ENCODE measurements at places on chromosomes 4 and X.

GRCh38 chrX:35826503-35826902, 28.4 kb downstream of the MAGEB16 start:
- no peak for DNase-seq

GRCh38 chr4:128757712-128758111, 51.8 kb upstream of the JADE1 start:
- no peak for DNase-seq

DNA sequence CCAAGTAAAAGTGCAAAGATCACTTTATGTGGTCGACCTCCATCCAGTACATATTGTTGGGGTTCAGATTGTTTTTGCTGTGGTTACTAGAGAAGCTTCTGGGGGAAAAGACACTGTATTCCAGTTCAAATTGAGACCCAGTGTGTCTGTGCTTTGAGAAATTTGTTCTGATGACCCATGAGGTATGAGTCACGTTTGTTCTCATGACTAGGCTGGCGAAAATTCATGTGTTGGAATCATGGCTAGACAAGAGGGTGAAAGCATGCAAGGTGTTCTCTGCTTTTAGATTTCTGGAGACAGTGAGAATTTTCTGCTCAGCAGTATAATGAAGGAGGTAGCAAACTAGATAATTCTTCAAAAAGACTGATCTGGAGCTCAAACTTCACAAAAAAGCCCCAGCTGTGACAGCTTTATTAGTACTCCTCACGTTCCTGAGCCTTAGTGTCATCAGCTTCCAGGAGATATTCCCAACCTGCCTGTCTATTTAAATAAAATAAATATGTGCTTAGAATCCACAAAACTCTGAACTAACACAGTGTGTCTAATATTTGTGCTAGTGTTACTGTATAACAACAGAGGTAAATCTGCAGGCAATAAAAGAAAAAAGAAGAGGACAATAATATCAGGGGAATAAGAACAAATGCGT, 24.4 kb upstream of the FAM47B start:
- no peak for DNase-seq

- peak; percentile 41 for DNase-seq
Observed at GRCh38 chr4:2484993-2485392, 16.1 kb downstream of the RNF4 start.

DNA sequence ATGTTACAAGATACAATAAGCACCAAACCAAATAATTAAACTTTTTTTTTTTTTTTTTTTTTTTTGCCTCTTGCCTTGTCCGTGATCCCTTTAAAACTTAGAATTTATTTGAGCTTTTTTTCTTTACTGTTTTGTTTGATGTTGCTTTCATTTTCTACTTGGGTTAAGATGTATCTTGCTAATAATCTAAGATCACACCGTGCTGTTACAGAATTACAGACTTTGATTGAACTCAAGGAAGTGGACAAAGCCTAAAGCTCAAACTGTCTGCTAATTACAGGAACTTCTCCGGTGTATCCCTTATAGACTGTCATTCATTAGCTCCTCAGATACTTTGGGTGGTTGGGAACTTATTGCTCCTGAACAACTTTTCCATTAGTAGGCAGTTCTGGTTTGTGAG, 26.5 kb downstream of the STIM2 start:
- DNase-seq: no peak

Measured in stimulated activated CD8-positive, alpha-beta memory T cell treated with anti-CD3 and anti-CD28 coated beads, Interleukin-4, amount 100 ng/mL, for 1 hour (primary cell).